Panc1 (cell line): ENCODE measurements at places on chromosomes 5 and 9. TPM values are rescaled to one million over a fixed set of nuclear protein-coding genes. Genes with fewer than 3 reads are reported as not detected.

ARL10 gene
- 2.0 TPM for total RNA-seq

HTR4 gene
- total RNA-seq, result not detected

PAPPA gene
- 1.2 TPM for total RNA-seq

SLC25A2 gene
- 0.28 TPM for total RNA-seq

LRRC70 gene
- 0.13 TPM for total RNA-seq

DNA sequence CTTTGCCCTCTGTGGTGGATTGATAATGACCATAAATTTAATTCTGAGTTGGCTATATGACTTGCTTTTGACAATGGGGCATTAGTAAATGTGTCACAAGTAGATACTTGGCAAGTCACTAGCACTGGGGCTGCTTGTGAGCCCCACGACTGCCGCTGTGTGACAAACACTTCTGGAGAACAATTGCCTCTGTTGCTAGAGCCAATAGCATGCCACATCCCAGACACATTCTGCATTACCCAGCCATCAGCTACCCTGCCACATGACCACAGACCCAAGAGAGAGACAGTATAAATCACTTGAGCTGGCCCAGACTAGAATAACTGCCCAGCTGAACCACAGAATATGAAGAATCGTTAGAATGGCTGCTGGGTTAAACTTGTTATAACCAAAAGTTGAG, 753.2 kb upstream of the DMAC1 start:
- DNase-seq, result no peak

DNA sequence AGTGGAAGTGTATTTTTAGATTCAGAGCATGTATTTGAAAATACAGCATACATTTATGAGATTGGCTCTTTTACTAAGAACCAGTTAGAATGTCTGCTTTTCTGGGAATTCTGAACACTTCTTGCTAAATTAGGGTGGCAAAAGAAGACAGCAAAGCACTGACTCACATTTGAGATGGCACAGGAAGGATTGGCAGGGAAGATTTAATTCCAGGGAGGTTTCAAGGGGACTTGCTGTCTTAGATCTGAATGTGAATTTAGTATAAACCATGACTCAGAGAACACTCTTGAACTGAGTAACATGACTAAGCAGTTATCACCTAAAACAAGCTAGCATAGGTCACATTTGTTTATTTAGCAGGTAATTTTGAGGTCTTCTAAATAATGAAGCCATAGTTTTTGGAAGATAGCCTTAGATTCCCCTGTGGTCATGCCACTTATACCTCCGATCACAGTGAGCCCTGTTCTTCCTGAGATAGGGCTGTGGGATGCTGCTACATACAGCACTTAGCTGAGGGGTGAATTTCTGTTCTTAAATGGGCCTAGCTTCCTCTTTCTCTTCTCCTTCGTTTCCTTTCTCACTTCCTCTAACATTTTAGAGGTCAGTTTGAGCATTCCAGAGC, 173.8 kb downstream of the PCSK1 start:
- DNase-seq, result peak; percentile 75

DNA sequence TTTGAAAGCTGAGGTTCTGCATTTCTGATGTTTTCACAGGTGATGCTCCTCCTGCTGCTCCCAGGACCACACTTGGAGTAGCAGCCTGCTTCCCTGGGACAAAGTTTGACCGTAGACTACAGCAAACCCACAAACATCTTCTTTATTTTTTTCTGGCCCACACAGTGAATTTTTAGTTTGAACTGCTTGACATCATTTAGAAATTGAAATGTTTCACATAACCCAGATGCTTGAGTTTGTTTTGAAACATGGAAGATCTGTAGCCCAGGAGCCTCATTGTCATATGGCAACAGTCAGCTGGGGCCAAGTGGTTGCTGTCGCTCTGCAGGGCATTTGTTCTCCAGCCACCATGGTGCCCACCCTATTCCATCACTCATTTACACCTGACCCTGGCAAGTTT, 8.4 kb downstream of the SH3TC2 start:
- DNase-seq, result no peak

DNA sequence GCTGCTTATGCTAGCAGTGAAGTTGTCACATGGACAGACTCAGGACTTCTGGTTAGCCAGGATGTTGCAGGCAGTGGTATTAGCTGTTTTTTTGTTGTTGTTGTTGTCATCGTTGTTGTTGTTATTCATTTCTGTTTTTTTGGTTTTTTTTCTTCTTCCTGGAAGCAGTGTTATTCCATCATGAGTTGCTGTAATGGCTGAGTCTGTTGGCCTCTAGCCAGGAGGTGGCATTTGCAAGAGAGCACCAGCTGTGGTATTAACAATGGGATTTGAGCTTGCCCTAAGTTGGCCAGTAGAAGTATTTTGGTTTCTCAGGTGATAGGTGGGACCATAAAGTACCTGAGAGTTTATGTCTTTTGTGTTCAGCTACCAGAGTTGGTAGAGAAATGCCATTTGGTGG, 561.1 kb downstream of the KCTD16 start:
- no peak for DNase-seq

GRCh38 chr5:91352831-91353695, 30.1 kb downstream of the ARRDC3 start:
- DNase-seq, result no peak

GRCh38 chr5:161283296-161283695, 263.2 kb downstream of the GABRB2 start:
- no peak for DNase-seq

GRCh38 chr5:68999181-68999580, 94.6 kb upstream of the SLC30A5 start:
- no peak for DNase-seq

DNA sequence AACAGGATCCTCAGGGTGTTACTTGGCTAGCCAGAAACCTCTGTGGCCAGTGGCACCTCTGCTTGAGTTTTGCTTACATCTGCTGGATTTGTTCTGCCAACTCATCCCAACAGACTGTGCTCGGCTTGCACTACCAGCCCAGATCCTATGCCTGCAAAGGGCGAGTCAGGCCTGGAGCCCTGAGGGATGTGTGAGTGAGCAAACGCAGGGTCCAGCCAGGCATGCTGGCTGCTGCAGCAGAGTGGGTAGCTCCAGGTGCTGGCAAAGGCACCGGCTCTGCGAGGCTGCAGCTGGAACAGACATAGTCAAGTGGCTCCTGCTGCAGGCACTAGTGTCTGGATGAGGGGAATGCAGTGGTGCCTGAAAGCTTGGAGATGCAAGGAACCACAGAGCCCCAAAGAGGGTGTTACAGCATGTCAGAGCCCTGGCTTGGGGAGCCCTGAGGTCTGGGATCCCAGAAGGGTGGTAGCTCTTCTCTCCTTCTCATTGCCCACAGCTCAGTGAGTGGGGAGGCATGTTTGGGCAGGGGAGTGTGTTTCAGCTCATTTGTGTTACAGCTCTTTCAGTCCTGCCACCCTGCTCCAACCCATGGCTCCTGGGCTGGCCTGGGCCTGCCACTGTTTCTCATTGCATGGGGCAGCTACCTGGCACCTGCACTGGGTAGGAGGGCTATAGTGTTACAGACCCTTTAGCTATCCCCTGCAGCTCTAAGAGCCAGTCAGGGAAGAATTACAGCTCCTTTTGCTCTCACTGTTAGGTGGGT, 332.6 kb downstream of the TAF11L14 start:
- no peak for DNase-seq
